CD8-positive, alpha-beta memory T cell (primary cell): ENCODE measurements at places on chromosomes 12 and 14. TPM values are rescaled to one million over a fixed set of nuclear protein-coding genes. Genes with fewer than 3 reads are reported as not detected.
A peak's percentile ranks its signal among the peaks of the same experiment; 100 is the strongest.

Gene CLEC4A
- 1.1 TPM for total RNA-seq

Gene LHX5
- not detected for total RNA-seq

Gene HOXC6
- not detected for total RNA-seq

DNA sequence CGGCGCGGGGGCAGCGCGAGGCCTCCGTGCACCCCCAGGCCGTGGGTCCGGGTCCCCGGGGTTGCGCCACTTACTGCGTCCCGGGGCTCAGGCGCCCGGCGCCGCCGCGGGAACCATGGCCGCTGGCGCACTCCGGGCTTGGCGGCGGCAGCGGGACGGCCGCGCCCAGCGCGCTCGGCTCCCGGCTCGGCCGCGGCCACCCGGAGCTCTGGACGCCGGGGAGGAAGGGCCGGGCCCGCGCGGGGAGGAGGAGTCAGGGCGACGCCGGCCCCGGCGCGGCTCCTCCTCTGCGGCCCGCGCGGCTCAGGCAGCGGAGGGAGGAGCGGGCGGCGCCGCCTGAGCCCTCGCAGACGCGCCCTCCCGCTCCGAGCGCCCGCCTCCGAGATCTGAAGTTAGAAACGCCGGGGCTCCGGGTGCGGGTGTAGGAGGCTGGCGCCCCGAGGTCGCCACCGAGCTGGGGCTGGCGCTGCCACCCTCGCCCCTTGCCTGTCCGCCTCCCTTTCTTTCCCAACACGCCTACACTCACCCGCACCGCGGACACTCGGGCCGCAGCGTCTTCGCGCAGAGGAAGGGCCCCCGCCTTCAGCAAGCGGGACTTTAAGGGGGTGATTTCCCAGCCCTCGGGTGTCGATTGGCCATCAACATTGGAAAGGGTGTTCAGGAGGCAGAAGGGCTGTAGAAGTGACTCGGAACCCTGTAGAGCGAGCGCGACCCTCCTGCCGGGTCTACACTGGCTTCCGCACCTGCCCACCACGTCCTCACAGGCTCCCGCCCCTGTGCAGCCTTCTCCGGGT, at the start of gene NIN:
Gene NIN, minus strand, starts transcription at position 231 of the 794 bp plus-strand sequence. CDS start 9,106 bp downstream, outside the sequence.
- no peaks in the 10 kb centered on the region for H3K36me3 ChIP-seq
- H3K27me3 ChIP-seq, result no peaks in the 10 kb centered on the region
- H3K27ac ChIP-seq, result peak within 1 kb of the TSS; percentile 76
- peak within 1 kb of the TSS; percentile 69 for H3K4me3 ChIP-seq

DNA sequence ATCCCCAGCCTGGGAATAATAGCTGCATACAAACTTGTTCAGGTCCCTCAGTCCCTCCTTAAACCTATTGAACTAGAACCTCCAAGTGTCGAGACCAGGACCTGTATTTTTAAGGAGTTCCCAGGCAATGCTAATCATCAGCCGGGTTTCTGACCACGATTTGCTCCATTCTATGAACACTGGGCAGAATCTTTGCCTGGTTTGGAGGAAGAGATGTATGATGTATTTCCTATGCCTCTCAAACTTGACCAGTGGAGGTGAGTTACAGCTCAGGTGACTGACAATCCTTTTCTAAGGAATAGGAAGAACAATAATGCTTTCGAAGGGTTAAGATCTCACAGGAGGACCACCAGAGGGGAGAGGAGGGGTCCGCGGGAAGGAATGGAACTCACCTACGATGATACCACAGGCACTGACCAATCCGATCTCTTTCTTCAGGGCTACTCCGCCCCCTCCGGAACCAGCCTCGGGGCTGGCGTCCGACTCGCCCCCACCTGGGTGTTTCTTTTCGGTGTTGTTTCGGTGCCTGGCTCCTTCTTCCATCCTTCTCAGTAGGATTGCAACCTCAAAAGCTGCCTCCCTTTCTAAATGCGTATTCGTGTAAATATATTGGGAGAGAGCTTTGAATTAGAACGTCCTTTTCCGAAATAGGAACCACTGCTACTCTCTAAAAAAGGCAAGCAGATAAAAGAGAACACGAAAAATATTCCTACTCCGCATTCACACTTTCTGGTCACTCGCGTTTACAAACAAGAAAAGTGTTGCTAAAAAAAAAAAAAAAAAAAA, 895 bp downstream of the SLC7A8 start:
- peaks cover 9% of the 10 kb centered on the region for H3K4me1 ChIP-seq
- peaks cover 4% of the 10 kb centered on the region for H3K27me3 ChIP-seq
- no peak overlapping the region for H3K27ac ChIP-seq
- H3K4me3 ChIP-seq, result peak overlapping the region; percentile 71
- no peaks in the 10 kb centered on the region for H3K36me3 ChIP-seq
- peak; percentile 9 for DNase-seq

DNA sequence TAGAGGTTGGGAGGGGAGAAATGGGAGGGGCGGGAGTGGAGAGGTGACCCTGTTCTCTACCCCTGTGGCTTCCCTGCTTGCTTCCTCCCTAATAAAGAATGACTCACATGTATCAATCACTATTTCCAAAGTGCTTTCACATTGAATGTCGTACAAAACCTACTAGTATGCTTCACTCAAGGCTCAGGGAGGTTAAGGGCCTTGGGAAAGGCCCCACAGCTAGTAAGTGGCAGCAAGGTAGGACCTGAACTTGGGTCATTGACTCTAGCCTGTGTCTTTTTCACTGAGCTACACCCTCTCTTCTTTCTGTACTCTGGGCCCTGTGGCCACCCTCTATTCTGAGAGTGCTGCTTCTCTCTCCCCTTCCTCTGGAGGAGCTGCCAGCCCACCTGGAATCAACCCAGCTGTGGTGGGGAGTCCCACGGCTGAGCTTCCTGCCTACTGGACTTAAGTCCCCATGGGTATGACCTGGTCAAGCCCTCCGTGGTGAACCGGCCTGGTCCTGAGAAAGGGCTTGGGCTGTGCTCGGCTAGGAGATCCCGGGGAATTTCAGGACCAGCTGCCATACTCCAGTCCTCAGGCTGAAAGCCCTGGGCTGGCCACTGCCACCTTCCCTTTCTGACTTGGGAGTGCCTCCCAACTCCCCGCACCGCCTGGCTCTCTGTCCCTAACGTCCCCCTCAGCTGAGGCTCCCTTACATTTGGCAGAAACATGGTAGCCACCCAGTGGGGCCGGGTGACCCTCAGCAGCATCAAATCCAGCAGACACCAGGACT, 13.0 kb downstream of the SLC48A1 start:
- H3K4me3 ChIP-seq, result no peak overlapping the region
- H3K4me1 ChIP-seq, result no peaks in the 10 kb centered on the region
- H3K36me3 ChIP-seq, result peaks cover 53% of the 10 kb centered on the region

DNA sequence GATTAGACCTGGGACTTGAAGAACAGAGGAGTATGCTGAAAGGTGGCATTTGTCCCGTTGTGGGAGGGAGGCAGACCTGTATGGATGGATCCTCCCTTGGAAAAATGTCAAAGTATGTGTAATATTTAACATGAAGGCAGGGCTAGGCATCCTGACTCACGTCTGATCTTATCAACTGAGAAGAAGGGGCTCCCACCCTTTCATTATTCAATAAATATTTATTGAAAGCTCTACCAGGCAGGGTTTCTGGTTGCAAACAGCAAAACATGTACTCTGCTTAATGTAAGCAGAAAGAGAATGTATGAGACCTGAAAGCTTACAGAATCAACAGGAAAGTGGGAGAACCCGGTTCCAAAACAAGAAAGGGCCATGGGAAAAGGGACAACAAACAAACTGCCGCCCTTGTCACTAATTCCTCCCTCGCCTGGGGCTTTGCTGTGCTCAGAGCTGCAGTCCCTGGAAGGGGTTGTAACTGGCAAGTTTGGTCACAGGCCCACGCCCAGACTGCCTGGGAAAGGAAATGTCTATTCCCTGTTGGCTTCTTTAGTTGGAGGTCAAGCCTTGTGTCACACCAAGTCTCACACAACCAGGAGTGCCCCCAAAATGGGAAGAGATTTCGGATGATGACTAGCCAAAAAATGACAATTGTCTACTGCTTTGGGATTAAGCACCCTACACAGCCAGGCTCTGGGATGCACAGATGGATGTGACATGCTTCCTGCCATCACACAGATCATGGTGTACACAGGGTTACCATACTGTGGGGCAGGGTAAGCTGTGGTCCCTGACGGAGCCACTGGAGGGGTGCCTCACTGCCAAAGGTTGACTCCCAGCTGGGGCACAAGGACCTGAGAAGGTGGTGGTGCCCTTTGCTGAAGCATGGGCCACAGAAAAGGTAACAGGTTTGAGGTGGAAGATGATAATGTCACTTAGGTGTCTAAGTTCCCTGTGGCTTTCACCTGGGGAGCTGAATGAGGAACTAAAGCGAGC, 36.8 kb downstream of the RAB35 start:
- peaks cover 8% of the 10 kb centered on the region for H3K4me1 ChIP-seq
- peaks cover 8% of the 10 kb centered on the region for H3K36me3 ChIP-seq
- H3K27me3 ChIP-seq, result no peaks in the 10 kb centered on the region
- no peak overlapping the region for H3K27ac ChIP-seq

DNA sequence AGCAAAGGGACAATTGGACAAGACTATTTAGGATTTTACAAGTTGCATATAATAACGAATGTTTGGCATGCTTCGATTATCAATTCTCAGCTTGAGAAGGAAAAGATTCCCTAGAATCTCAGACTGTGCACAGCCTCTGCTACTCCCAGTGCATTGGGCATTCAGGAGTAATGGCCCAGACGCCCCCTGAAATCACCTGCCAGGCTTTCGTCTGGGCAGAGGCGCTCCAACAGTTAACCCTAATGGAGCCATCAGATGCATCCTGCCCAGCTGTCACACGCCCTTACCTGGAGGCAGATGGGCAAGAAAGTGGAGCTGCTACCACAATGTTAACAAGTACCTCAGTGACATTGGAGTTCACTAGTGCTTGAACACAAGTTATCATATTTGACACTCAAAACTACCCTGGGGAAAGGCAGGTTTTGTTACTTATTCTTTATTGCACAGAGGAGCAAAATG, 927 bp upstream of the LRP6 start:
- no peak for DNase-seq
- H3K4me1 ChIP-seq, result peaks cover 21% of the 10 kb centered on the region
- no peak overlapping the region for H3K27ac ChIP-seq

DNA sequence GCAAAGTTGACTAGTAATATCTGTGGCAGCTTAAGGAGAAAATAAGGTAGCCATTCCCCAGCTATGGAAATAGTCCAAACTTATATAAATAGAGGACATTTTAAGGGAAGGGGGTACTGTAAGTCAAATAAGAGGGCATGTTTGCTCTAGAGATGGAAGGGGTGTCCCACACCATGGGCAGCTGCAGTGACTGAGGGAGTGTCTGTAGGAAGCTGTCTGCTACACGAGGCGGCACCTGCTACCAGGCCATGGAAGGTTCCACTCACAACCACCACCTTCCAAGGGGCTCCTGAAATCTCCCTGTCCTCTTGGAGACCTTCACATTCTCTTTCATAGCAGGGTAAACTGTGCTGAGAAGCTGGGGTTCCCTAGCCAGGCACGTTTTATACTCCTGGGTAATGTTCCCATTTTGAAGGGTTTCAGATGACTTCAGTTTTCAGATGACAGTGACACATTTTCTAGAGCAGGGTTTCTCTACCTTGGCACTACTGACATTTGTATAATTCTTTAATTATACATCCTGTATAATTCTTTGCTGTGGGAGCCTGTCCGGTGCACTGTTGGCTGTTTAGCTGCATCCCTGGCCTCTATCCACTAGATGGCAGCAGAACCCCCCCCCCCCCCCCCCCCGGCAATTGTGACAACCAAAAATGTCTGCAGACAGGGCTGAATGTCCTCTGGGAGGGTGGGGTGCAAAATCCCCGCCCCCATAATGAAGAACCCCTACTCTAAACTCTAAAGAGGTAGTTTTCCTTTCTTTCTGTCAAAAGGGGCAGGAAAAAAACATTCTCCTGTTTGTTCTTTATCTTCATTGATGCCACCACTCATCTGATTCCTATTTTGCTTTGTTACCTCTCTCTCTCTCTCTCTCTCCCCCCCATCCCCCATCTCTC, 11.6 kb upstream of the SMCO2 start:
- DNase-seq, result no peak
- no peak overlapping the region for H3K4me3 ChIP-seq
- no peak overlapping the region for H3K27ac ChIP-seq
- H3K4me1 ChIP-seq, result no peaks in the 10 kb centered on the region
- H3K27me3 ChIP-seq, result no peaks in the 10 kb centered on the region
- H3K36me3 ChIP-seq, result no peaks in the 10 kb centered on the region

DNA sequence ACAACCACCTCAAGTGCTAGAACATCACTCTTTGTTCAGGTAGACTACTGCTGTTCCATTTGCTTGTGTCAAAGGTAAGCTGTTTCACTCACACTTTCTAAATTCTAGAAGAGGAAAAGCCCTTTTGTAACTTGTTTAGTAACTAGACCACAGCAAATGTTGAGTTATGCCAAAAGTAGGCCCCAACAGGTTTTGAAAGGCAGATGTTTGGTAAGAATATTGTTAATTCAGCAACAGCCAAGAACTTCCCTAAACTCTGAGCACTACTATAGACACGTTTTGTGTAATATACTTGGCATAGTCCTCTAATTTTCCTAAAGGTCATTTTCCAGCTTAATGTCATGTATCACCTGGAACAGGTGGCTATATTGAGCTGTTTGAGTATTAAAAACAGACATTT, 79.0 kb downstream of the DCAF5 start:
- no peaks in the 10 kb centered on the region for H3K27me3 ChIP-seq
- no peak for DNase-seq
- peaks cover 22% of the 10 kb centered on the region for H3K36me3 ChIP-seq
- H3K4me3 ChIP-seq, result no peak overlapping the region

DNA sequence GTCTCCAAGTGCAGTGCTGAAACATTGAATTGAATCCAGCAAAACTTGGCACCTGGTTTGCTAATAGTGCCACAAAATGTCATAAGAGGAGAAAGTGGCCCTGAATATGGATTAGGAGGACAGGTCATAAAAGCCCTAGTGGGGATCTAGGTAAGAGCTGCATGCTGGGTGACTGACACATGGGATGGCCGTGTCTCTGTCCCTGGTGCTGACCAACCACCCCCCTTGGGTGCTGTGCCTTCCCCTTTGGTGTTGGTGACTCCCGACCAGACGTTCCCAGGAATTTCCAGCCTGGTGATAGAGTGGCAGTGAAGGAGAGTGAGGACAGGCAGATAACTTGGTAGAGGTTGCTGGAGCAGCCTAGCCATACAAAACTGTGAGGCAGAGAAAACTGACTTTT, 142.8 kb downstream of the VRK1 start:
- no peaks in the 10 kb centered on the region for H3K4me1 ChIP-seq
- no peak overlapping the region for H3K4me3 ChIP-seq
- no peak for DNase-seq

DNA sequence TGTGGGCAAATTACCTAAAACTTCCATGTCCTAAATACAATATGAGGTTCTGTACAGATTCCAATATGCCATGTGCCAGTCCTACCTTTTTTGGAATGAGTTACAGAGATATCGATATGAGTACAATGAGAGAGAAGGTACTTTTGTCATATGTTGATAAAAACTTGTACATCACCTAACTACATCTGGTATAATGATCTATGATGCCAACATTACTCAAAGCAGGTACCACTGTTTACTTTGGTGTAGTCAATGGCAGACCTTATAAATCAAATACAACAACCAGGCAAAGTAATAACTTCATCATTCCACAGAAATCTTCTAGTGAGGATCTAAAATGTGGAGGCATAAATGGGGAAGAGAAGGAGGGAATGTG, 12.7 kb downstream of the TEP1 start:
- no peaks in the 10 kb centered on the region for H3K4me1 ChIP-seq
- no peak overlapping the region for H3K27ac ChIP-seq
- peaks cover 10% of the 10 kb centered on the region for H3K36me3 ChIP-seq
- DNase-seq, result no peak
